ENCODE measurements at places on chromosomes 2 and 18. TPM values are rescaled to one million over a fixed set of nuclear protein-coding genes. Genes with fewer than 3 reads are reported as not detected.

DNA sequence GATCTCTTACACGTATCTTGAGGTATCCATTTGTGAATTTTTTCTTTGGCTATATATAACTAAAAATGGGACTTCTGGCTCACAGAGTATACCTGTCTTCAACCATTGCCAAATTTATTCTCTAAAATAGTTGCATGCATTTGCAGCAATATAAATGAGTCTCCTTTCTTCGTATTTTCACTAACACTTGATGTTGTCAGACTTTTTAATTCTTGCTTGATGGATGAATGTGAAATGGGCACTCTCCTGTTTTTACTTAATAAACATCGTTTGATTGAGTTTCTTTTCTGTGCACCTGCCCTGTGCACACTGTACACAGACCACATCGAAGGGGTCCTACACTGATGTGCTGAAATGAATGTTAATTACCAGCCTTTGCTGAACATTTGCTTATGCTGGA lies 121.8 kb downstream of the DDX1 start:
- DNase-seq: no peak

GRCh38 chr2:26843041-26843440 lies 4.9 kb upstream of the DPYSL5 start:
- DNase-seq: no peak

DNA sequence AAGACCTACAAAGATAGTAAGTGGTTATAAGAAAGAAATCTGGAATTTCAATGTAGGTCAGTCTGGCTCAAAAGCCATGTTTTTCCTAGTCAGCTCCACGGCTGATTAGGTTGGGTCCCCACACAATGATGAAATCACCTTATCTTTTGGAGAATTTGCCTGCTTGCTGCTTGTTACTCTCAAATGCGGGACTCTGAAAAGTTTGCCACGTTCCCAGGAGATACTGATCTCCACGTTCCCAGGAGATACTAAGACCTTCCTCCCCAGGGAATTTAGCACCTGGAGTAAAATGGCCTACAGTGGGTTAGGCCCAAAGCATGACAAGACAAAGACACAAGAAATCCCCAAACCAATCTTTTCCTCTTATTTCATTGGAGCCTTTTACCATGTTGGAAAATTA lies 449.6 kb downstream of the TNS1 start:
- no peak for DNase-seq

- peak; percentile 8 for DNase-seq
Observed at GRCh38 chr2:201579536-201579935, 63.8 kb downstream of the TMEM237 start.

DNA sequence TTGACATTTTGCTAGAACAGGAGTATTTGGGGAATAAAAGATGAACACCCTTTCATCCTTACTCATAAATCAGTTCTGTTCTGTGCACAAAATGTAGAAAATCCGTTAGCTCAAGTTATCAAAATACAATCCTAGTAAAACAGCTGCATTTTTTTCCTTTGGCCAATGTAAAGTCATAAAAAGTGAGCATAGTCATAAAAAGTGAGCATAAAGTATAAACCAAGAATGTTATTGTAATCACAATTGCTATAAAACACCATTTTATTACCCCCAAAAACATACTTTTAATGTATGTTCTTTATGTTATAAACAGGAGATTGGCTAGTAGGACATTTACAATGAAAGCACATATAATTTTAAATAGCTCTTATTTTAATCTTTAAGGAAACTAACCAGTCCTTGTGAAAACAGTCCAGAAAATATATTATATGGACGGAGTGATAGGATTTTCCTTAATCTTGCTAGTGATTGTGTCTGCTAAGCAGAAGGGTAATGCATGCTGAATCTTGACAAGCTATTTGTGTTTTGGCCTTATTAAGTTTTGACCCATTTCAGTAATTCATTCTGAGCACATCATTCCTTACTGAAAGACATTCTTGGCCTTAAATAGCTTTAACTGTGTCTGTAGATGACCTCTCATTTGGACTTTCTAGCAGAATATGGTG lies 891.8 kb downstream of the DSC3 start:
- no peak for DNase-seq

Gene PTPN2
- 21.9 TPM for total RNA-seq
